NCI-H748 treated with DMSO at 0.1 percent for 48 hours (cell line): ENCODE measurements at places on chromosomes 13 and 19.

DNA sequence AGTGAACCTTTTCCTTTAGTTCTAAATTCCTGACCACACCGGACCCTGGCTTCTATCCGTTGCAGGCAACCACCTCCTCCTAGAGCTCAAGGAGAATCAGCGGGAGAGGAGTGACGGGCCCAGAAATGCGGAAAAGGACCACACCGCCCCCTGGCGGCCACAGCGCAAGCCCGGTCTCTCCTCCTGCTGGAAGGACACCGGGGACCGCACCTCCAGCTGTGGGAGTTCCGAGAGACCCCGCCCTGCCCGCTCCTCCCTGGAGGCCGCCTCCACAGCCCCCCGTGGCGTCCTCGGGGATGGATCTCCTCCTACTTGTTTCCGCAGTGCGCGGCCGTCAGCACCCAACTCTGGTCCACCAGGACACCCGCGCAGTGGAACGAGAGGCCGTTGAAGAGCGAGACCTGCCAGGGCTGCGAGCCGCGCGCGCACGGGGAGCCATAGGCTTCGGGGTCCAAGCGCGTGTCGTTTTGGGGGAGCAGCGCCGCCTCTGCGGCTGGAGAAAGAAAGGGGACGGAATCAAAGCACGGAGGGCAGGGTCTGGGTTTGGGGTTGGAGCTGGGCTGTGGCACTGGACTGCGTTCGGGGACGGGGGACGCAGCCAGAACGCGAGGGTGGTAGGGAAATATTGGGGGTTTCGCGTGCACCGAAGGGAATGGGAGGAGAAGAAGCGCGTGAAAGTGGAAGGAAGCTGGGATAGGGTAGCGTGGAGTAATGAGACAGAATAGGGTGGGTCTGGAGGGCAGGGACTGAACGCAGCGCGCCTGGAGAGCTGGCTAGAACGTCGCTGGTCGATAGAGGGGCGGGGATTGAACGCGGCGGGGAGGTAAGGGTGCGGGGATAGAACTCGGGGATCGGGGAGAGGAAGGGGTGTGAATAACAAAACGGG is 2.5 kb downstream of the KLK10 start:
- peak; percentile 29 for DNase-seq

DNA sequence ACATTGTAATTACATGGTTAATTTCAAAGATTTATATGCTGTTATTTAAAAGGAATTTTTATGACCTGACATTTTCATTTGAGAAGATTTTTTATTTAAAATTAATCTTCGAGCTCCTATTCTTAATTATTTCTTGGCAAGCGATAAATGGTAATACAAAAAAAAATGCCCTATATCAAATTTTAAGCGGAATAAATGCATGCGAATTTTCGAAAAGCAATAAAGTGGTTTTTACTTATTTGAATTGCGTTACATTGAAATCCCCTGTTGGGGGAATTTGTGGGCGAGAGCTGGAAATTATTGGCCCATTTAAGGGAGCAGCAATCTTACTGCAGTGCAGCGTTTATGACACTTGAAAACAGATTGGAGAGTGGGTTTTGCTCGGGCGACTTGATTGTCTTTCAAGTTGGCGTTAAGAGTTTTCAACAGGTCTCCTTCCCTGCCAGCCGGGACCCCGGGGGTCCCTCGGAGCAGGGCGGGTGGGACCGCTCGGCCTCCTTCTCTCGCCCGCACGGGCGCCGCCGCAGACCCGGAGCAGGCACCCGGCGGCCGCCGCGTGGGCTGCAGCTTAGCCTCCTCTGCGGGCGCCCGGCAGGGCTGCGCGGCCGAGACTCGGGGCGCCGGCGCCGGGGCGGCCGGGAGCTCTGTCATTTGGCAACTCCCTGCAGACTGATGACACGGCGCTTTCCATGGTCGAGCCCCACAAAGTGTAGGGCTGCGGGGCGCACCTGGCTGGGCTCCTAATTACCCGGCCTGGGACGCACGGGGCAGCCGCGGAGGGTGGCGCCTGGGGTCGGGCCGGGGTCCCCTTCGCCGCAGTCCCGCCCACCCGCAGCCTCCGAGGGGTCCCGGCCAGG is 255.1 kb upstream of the SOX21 start:
- peak; percentile 34 for DNase-seq

DNA sequence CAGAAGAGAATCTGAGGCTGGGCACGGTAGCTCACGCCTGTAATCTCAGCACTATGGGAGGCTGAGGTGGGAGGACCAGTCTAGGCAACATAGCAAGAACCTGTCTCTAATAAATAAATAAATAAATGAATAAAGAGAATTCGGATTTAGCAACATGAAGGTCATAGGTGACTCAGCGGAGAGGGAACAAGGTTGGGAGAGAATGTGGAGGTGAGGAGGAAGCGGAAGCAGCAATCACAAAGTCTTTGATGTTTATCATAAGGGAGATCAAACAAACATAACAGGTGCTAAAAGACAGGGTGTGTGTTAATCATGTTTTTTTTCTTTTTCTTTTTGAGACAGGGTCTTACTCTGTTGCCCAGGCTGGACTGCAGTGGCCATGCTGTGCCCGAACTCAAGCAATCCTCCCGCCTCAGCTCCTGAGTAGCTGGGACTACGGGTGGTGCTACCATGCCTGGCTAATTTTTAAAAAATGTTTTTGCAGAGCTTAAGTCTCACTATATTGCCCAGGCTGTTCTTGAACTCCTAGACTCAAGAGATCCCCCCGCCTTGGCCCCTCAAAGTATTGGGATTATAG is 16.3 kb downstream of the PBX4 start:
- DNase-seq: no peak

DNA sequence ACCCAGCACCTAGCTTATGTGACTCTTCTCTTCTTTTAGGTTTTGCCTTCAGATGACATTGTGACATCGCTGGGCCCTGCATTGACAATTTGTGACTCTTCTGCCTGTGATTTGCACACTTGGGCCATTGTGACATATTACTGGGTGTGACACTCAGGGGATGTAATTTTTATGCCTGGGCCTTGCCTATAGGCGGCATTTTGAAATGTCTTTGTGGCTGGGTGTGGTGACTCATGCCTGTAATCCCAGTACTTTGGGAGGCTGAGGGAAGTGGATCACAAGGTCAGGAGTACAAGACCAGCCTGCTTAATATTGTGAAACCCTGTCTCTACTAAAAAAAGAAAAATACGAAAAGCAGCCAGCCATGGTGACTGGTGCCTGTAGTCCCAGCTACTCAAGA is 28.4 kb upstream of the ZNF681 start:
- DNase-seq: no peak

- DNase-seq: no peak
Measured at GRCh38 chr13:106493533-106494220, 41.8 kb downstream of the EFNB2 start.

DNA sequence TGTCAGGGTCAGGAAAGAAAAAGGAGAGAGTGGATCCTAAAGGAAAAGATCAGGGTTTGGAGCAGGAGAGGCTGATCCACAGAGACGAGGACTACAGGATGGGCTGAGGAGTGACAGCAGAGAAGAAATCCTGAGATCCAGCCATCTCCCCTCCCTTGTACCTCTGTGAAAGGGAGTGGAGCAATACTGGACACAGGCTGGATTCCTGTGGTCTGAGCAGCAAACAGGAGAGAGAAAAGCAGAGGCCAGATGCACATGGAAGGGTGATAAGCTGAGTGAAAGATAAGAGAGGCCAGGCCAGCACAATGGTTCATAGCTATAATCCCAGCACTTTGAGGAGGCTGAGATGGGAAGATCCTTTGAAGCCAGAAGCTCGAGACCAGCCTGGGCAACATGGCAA is 472.1 kb upstream of the TSHZ3 start:
- DNase-seq: no peak

- DNase-seq: no peak
Measured at GRCh38 chr13:111625526-111626315, 305.3 kb downstream of the TEX29 start.

DNA sequence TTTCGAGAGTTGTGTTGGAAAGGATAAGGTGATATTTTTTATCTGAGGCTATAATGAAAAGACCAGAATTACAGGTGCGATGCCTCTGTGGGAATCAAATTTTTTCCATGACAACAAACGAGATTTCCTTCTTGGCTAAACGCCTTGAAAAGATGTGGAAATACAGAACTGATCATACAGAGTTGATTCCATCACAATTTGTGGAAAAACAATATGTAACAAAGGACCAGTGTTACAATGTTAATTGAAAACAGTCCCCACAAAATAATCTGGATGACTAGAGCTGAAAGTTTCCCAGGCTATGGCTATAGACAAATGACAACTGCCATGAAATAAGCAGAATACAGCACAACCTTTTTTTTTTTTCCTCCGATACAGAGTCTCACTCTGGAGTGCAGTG is 628.9 kb downstream of the DIAPH3 start:
- DNase-seq: no peak

DNA sequence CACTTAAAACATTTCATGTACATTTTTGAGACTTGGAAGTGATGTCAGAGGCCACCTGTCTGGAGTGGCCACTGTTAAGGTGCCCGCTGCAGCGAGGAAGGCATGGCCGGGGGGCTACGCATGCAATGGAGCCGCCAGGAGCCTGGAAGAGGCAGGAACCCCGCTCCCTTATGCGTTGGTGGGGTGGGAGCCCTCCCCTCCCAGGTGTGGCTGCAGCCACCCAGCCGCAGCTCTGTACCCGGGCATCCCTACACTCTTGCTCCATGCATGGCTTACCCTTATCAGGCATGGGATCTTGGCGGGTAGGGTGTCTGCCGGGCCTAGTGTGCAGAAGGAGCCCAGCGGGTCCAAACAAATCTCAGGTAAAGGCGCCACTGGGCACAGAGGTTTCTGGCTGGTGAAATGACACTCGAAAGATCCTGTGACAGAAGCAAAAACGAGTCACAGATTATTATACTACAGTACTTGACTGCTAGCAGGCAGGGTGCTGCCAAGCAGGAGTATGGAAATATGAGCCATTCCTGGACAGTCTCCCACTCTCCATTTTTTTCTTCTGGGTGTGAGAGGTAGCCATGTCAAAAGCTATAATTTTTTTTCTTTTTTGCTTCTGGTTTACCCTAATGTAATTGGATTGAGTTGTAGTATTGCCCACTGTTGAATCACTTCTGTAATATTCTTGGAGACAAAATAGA is 1606.3 kb upstream of the MIR17HG start:
- DNase-seq: no peak

- no peak for DNase-seq
Measured at GRCh38 chr19:15251749-15252397, 19.6 kb upstream of the EPHX3 start.

DNA sequence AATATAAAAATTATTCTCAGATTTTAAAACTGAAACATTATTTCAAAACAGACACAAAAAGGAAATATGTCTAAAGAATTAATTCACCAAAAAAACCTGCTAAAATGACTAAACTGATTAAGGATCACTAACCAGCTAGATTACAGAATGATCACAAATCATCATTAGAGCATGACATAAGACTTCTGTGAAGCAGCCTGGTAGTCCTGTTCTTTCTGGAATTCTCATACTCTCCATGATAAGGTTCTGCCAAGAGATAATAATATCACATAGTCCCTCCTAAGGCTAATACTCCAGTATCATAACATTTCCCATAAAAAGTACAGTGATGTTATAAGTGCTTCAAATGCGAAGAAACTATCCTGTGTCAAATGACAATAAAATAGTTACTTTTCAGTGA is 1814.9 kb downstream of the SLITRK5 start:
- DNase-seq: no peak

- no peak for DNase-seq
Measured at GRCh38 chr13:94177041-94177440, 302.4 kb downstream of the DCT start.

DNA sequence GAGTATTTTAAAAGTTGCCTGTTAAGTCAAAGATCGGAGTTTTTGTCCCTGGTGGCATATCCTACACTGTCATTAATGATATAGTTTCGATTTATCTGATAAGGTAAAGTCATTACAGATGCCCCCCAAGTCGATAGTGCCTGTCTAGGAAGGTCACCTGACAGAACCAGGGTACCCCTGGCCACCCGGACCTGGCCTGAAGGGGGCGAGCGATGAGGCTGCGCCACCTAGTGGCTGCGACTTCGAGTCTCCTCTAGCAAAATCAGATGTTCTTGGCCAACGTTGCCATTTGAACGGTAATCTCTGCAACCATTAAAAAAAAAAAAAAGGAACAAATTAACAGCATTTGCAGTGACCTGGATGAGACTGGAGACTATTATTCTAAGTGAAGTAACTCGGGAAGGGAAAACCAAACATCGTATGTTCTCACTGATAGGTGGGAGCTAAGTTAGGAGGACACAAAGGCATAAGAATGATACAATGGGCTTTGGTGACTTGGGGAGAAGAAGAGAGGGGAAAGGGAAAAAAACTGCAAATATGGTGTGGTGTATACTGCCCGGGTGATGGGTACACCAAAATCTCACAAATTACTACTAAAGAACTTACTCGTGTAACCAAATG is 565.1 kb downstream of the LIG4 start:
- DNase-seq: peak; percentile 33

DNA sequence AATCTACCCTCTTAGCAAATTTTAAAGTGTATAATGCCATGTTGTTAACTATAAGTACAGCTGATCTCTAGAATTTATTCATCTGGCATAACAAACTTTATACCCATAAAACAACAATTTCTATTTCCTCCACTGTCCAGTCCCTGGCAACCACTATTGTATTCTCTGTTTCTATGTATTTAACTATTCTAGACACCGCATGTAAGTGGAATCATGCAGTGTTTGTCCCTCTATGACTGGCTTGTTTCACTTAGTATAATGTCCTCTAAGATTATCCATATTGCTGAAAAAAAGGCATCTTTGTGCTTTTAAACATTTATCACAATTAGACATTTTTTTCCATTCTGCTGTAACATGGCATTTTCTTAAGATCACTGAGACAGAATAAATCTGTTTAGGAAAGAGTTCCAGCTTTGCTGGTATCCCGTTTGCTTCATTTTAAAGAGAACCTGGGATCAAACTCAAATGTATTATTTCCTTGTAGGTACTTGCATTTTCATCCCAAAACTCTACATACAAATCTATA is 1191.0 kb downstream of the SLITRK5 start:
- peak; percentile 95 for DNase-seq

GRCh38 chr19:6963937-6964336 is 57.3 kb downstream of the MBD3L2B start:
- no peak for DNase-seq

DNA sequence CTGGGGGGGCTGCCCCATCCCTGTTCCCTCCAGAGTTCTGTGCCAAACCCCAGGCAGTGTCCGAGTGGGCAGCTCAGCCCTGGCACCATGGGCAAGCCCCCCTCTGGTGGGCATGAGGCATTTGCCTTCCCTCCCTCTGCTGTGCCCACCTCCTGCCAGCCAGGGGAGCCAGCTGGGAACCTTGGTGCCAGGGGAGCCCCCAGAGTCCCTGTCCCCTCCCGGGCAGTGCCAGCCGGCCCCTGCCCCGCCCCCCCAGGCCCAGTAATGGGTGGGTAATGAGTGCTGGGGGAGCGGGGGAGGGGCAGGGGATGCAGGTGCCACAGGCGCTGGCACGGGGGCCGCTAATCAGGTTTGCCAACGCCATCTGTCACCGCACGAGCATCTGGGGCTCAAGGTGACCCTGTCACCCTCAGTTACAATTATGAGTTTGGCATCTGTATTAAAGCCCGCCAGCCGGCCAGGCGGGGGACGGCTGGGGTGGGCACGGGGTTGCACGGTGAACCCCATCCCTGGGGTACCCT is 5.9 kb downstream of the DAND5 start:
- DNase-seq: no peak
